ENCODE measurements at places on chromosomes 6 and 20.

DNA sequence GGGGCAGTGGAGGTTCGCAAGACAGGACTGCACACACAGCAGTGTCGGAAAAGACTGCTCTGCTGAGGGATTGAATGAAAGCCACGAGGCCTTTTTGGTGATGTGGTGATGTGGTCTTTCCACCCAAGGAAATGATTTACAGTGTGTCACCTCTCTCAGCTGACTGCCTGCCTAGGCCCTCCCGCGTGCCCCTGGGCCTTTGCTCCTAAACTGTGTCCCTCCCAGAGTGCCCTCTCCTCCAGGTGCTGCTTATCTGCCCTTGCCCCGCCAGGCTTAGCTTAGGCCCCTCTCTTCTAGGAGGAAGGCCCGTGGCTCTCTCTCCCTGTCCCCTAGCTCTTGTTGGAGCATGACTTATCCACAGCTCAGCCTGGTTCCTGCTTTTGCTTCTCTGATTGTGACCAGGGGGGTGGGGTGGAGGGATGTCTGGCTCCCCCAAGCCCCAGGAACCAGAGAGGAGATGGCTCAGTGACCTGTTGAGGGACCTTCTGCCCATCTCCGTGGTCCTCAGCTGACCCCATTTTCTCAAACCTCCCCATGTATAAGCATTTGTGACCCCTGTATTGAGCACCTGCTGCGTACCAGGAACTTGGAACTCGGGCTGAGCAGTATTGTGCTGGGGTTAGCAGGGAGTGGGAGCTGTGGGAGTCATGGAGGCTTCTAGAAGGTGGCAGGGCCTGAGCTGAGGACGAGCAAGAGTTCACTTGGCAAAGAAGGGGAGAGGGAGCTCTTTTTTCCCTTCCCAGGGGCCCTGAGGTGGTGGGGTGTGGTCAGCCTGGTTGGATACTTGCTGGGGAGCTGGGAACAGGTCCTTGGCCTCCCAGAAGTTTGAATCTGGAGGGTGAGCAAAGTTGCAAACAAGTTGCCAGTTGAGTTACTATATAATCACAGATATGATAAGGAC is 2.2 kb downstream of the SRC start:
- no peak for DNase-seq

GRCh38 chr20:63000958-63001357 is 5.8 kb downstream of the BHLHE23 start:
- DNase-seq = no peak

DNA sequence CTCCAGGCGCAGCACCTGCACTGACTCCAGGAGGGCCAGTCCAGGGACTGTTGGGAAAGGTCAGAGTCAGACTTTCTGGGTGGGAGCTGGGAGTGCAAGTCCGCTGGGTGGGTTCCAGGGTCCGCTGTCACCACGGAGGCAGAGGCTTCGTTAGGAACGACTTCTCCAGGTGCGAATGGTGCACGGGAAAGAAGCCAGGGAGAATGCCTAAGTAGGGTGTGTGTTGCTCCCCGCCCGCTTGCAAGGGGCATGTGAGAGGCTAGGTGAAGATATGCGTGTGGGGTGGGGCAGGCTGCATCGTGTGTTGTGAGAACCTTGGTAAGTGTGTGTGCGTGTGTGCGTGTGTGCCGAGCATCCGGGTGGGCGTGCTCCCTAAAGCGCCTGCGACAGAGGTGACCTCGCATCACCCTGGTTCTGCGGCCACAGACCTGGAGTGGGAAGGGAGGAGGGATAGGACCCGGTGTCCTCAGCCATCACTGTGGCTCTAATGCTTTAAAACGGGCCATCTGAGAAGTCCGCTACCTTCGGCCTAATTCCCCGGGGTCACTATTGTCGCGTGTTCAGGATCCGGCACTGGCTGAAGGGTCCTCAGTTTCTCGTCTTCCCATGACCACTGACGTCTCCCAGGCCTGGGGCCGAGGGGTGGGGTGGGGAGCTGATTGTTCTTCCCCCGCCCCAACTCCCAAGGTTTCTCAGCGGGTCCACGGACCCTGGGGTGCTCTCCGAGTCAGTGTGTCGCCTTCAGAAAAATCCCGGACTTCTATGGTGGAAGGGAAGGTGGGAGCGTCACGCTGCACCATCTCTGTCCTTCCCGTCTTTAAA is 6.1 kb downstream of the SLC32A1 start:
- no peak for DNase-seq

GRCh38 chr6:159608961-159609651 is 83.9 kb downstream of the SOD2 start:
- DNase-seq = peak; percentile 24

DNA sequence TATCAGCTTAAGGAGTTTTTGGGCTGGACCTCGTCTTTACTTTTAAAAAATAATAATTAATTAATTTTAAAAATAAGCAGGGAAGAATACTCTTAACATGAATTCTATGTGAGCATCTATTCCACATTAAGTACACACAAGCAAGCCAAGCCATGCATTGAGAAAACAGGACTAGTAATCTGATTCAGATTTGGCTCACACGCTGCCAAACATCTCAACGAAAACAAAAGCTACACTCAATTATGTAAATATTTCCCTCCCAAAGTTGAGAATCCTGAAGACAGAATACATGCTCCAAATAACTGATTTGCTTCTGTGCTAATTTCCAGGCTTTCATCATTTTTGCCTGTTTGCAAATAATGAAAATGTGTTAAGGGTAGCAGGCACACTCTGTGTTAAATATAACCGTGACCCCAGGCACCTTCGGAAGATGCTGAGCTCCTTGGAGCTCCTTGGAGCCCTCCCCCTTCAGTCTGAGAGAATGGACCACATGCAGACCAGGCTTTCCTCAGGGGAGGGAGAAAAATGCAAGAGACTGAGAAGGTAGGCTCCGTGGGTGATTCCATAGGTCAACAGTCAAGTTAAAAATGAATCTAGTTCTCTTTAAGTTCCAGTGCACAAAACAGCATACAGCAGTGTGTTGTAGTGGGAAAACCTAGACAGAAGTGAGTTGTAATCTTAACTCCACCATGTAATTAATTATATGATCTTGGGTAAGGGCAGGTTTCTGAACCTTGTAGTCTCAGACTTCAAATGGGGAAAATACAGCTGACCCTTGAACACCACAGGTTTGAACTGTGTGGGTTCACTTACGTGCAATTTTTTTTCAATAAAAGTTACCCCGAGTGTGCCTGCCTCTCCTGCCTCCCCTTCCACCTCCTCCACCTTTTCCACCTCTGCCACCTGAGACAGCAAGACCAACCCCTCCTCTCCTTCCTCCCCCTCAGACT is 161.3 kb upstream of the RREB1 start:
- DNase-seq = no peak

- no peak for DNase-seq
Measured at GRCh38 chr6:40232698-40233097, 298.4 kb upstream of the MOCS1 start.

DNA sequence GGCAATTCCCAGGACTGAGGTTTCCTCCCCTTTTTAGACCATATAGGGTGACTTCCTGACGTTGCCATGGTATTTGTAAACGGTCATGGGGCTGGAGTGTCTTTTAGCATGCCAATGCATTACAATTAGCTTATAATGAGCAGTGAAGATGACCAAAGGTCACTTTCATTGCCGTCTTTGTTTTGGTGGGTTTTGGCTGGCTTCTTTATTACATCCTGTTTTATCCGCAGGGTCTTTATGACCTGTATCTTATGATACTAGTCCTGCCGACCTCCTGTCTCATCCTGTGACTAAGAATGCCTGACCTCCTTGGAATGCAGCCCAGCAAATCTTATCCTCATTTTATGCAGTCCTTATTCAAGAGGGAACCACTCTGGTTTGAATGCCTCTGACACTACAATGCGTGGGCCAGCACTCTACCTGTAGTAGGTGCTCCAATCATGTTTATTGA is 190.1 kb downstream of the KCNQ5 start:
- DNase-seq = no peak

DNA sequence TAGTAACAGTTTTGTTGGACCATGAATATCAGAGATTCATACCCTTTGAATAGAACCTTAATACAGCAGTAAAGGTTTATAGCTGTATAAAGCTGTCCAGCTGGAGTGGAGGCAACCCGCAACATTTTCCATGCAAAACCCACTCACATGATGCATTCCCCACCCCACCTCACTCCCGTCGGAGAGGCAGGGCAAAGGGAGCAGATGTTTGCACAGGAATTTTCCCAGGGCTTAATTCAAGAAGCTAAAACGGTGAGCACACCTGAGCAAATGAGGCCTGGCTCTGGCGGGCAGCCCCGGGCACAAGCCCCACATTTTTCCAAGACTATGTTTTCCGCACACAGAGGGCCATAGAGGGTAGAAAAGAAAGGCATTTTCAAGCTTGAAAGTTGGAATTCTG is 191.7 kb downstream of the FOXC1 start:
- no peak for DNase-seq

DNA sequence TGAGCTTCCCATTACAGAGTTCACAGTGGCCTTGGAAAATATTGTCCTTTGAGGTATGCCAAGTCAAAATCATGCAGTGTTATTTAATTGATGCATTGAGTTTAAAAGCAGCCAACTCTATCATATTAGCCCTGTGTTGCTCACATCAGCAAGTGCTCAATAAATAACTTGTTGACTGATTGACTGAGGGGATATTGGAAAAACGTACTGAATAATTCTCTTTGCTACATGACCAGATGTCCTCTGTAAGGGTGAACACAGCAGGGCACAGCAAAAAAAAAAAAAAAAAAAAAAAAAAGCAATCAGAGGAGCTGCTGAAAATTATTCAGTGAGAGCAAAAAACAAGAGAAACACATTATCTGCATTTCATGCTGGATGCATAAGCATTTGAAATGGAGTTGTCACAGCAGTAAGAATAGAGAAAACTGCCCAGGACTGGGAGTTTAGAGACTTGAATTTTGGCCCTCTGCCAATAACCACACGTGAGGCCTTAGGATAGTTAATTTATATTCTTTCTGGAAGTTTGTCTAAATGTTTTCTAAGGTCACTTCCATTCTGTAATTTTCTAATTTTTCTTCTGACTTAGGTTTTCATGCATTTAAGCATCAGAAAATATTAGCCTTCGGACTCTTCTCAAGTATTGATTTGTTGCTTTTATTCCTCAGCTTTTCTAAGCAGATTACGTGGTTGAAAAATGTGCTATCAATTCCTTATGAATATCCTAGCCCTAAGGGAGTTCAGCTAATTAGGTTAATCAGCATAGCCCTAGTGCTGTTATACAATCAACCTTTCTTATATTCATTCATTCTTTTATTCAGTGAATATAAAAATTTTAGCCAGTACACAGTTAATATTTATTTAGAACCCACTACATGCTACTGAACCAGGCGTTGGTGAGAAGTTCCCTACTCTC is 246.8 kb upstream of the STXBP5 start:
- DNase-seq = no peak

DNA sequence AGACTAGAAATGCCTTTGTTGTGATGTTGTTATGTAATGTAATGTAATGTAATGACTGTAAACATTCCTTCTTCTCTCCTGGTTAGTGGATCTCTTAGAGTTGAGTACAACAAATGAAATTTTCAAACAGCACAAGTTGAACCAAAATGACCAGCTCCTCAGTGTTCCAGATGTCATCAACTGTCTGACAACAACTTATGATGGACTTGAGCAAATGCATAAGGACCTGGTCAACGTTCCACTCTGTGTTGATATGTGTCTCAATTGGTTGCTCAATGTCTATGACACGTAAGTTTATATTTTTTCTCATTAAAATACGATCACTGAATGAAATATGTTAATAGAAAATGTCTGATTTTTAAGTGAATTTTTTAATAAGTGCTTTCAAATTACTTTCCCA is 496.7 kb downstream of the UTRN start:
- no peak for DNase-seq

DNA sequence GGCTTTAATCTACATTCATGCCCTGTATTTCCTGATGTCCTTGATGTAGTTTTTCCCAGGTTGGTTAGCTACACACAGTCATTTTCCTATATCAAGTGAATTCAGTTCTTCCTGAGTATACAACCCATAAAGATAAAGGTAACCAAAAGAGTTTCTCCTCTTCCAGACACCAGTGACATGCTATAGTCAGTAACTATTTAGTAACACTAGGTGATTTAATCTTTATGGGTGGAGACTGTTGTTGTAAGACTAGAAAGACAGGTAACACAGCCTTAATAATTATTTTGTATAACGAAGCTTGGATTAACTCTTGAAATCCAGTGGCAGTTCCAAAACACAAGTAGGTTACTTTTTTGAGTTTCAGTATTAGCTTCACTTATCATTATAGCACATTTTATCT is 17.6 kb downstream of the MCUR1 start:
- no peak for DNase-seq

GRCh38 chr6:169661391-169661756 is 40.5 kb downstream of the WDR27 start:
- DNase-seq = no peak

- DNase-seq = no peak
Measured at GRCh38 chr6:74597266-74597665, 608.6 kb downstream of the COL12A1 start.

- DNase-seq = no peak
Measured at GRCh38 chr6:111685058-111685457, 79.4 kb upstream of the TRAF3IP2 start.

- no peak for DNase-seq
Measured at GRCh38 chr6:104702126-104702841, 157.4 kb downstream of the HACE1 start.

DNA sequence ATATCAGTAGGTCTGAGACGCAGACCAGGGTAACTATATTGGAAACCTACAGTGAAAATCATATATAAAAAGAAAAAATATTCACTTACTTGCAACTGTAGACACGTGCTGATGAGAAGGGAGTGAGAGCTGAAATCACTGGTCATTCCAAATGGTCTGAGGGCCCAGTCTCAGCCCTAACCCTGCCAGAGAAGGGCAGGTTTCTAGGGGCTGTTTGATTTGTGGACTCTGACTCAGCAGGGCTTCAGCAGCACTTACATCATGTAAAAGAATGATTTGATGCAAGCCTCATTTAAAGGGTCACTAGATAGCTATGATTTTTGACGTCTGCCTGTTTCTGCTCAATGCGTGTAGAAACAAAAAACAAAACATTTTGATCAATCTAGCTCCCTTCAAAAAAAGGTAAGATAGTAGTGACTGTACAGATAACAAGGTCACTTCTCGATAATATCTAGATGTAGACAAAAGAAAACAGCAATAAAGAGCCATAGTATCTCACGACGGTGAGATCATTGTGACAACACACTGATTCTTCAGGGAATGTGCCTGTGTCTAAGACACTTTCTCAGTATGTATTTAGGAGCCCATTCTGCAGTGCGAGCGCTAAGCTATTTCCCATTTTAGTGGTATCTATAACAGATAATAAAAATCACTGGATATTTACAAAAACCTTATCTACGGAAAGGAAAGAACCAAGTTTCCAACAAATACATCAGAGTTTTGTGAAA is 307.2 kb downstream of the HIVEP2 start:
- no peak for DNase-seq

- no peak for DNase-seq
Measured at GRCh38 chr20:53957451-53958172, 112.8 kb downstream of the BCAS1 start.

DNA sequence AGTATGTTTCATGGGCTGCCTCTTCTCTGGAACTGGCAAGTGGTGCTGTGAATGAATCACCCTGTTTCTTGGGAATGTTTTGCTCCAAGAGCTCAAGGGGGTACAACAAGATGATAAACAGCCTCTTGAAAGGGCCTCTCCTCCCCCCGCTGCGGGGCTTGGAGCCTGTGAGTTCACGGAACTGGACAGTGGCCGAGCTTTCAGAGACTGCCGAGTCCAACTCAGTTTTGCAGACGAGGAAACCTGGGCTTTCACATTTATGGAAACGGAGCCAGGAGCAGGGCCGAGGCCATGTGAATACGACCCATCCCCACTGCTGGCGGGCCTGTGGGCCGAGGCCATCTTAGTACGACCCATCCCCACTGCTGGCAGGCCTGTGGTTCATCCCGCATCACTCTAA is 18.2 kb upstream of the SRC start:
- no peak for DNase-seq
